ENCODE measurements at places on chromosomes 5 and 9. TPM values are rescaled to one million over a fixed set of nuclear protein-coding genes. Genes with fewer than 3 reads are reported as not detected.

GRCh38 chr9:14585730-14586473 lies 107.3 kb downstream of the ZDHHC21 start:
- peak; percentile 54 for DNase-seq

DNA sequence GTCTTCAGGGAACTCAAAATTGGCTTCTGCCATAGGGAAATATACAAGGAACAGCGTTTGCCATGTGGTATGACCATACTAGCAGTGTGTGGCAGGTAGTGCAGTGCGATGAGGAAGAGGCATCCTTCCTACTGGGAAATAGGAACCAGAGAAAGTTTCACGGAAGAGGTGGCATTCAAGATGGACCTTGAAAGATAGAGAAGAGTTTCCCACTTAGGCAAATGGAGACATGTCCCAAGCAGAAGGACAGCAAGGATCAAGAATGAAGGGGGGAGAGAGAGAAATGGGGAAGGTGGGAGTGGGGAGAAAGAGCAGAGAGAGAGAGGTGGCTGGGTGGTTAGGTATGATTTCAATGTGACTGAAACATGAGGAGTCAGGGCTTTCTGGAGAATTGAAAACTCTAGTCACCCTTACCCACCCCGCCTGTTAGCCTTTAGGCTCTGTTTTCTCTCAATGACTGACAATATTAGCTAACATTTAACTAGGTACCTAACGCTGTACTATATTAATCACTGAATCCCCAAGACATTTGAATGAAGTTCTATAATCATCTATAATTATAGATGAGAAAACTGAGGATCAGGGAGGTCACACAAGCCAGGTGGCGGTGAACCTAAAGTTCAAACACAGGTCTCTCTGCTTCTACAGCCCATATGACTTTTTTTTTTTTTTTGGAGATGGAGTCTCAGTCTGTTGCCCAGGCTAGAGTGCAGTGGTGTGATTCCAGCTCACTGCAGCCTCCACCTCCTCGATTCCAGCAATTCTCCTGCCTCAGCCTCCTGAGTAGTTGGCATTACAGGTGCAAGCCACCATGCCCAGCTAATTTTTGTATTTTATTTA lies 171.3 kb downstream of the NR3C1 start:
- DNase-seq = no peak

DNA sequence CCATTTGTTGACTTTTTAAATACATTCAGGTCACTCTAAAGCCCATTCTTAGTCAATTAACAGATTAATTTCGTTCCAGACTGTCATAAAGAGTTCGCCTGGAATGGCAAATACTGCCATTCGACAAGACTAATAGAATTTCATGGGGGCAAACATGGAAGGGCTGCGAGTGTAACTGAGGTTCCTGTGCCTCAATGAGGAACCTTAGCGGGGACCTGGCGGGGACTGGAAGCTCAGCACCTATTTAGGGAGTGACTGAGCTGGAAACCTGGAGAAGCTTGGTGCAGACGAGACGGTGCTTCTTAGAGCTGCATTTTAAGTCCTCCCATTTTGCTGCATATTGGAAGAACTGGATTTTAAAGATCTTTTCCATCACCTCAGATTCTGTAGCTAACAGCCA lies 3.4 kb downstream of the VCAN start:
- DNase-seq = no peak

- no peak for DNase-seq
These were observed 106.8 kb upstream of the MPDZ start for GRCh38 chr9:13386316-13386715.

FOXD4 gene
- 0.16 TPM for total RNA-seq
